Dermis blood vessel endothelial cell (primary cell): ENCODE measurements at places on chromosomes 1 and 21. TPM values are rescaled to one million over a fixed set of nuclear protein-coding genes. Genes with fewer than 3 reads are reported as not detected.

DNA sequence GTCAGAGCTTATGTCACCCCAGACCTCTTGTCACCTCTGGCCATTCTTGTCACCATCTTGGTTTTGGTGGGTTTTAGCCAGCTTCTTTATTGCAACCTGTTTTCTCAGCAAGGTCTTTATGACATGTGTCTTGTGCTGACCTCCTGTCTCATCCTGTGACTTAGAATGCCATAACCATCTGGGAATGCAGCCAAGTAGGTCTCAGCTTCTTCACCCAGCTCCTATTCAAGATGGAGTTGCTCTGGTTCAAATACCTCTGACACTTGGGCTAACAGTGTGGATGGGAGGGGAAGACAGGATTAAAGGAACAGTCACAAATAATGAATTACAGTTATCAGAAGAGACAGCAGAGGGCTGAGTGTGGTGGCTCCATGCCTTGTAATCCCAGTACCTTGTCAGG lies 30.5 kb upstream of the PIK3CD start:
- DNase-seq: no peak

DNA sequence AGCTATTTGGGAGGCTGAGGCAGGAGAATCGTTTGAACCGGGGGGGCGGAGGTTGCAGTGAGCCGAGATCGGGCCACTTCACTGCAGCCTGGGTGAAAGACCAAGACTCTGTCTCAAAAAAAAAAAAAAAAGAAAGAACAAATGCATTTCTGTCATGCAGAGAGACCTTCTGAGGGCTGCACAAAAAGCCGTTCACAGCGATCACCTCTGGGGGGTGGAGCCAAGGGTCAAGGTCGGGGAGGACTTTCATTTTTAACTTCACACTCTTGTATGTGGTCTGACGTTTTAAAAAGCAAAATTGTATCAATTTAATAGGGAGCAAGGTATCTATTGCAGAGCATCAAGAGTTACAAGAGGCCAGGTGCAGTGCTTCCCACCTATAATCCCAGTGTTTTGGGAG lies 26.6 kb upstream of the CLDN14 start:
- no peak for DNase-seq

- no peak for DNase-seq
Observed at GRCh38 chr1:118918230-118918939, 69.8 kb downstream of the TBX15 start.

The SNAPIN gene
- total RNA-seq: 45.6 and 60.8 TPM in 2 replicates

DNA sequence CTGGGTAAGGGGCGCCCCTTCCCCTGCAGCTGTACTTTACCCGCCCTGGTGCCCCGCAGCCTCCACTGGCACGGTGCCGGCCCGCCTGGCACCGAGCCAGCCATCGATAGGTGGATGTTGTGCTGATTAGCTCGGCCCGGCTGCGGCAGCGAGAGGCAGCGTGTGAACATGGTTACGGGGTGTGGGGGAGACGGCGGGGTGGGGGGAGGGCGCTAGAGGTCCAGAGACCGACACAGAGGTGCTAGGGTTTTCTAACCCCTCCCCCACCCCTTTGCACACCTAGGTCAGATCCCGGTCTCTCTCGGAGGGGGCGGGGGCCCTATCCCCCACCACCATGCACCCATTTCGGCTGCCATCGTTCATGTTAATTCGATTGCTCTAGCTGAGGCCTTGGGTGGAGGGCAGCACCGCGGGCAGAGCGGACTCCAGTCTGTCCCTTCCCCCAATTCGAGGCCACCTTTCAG lies 6.7 kb downstream of the EFNA4 start:
- DNase-seq: no peak

DNA sequence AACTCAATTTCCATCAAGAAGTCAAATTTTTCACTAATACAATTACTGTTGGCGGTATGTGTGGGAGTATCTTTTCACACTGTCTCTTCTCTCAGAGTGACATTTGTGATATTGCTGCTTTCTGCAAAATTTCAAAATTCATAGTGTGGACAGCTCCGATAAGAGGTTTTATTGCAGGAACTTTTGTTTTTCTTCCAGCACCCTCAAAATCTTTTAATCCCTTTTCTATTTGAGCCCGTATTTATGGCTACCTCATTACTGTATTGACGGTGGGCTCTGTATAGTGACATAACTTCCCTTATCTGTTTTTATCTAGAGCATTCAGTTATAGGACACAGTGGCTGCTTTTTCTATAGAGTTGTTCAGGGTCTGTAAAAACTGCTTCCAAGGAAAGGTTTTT lies 794.4 kb upstream of the TMPRSS15 start:
- DNase-seq: no peak

GRCh38 chr1:203035111-203036000 lies 9.1 kb downstream of the PPFIA4 start:
- DNase-seq: no peak

GRCh38 chr1:17195731-17196130 lies 9.2 kb upstream of the PADI1 start:
- DNase-seq: no peak

The S100A16 gene
- total RNA-seq: 581 and 601 TPM in 2 replicates
